Activated T-helper 9 cell treated with anti-CD3 and anti-CD28 coated beads, Interleukin-2, amount 50 U/mL, for 16 hours (primary cell): ENCODE measurements at places on chromosomes 12 and 14.

- DNase-seq: no peak
These were observed 50.3 kb upstream of the ANP32D start for GRCh38 chr12:48422060-48422459.

- no peak for DNase-seq
These were observed 1.9 kb downstream of the TGFB3 start for GRCh38 chr14:75979648-75980565.

DNA sequence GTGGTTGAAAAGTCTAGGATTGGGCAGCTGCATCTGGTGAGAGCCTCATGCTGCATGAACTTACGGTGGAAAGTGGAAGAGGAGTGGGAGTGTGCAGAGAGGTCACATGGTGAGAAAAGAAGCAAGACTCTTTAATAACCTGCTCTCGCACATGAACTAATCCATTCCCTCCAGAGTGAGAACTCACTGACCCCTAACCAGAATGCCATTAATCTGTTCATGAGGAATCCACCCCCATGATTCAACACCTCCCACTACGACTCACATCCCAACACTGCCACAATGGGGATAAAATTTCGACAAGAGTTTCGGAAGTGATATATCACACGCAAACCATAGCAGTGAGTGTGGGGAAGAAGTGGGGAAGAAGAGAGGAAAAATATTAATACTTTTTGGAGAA is 377.4 kb downstream of the NAV3 start:
- DNase-seq: no peak

DNA sequence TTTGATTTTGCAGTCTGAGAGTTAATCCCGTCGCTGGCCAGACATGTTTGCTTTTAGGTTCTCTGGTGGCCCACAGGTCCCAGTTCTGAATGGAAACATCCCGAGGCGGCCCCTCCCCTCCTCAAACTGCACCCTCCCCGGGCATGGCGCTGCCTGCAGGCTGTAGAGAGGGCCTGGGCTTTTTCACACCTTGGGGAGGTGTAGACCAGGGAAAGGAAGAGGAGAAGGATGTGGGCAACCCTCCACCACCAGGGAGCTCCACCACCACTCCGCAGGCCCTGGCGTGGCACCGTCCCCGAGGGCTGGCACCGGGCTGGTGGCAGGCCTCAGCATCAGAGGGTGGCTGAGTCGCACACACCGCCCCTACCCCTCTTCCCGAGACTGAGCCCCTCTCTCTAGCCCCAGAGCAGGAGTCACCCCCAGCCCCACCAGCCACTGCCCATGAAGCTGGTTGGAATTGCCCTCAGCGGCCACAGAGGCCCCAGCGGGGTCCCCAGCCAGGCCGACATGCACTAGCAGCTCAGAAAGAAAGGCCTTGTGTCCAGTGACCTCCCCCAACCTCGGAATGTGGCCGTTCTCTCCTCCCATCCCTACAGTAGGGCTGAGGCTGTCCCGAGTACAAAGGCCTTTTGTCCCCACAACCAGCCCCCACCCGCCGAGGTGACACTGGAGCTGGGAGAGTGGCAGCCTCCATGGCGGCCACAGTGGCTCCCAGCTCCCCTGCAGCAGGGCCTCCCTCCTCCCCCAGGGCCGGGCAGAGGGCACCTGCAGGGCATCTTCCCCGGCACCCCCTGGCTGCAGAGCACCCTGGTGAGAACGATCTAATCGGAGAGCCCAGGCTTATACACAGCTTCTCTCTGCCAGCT is 23.5 kb upstream of the INF2 start:
- no peak for DNase-seq

DNA sequence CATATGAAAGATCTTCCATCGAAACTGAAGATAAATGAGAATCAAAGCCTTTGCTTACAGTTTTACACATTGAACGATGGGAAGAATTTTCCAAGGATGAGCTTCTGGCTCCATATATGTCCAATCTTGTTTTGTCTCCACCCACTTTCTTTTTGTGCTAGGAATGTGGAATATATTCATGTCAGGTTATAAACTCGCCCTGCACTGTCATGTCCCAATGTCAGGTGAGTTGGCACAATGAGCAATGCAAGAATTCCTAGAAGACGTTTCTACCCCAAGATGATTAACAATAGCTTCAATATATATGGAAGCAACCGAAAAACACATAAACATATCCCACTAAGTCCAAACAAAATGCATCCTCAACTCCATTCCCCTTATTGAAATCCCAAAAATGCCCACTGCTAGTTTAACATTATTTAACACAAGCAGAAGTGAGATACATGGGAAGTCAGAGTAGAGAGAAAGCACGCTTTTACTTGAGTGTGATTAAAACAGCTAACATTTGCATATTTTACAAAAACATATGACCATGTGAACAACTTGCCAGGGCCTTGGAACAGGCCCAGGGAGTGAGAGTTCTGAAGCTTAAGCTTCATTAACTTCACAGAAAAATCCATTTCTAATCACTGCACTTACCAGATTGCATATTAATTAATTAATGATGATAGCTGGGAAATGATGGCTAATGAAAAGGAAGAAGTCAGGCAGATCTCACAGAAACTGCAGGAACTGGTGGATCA is 233.9 kb downstream of the GXYLT1 start:
- DNase-seq: no peak

DNA sequence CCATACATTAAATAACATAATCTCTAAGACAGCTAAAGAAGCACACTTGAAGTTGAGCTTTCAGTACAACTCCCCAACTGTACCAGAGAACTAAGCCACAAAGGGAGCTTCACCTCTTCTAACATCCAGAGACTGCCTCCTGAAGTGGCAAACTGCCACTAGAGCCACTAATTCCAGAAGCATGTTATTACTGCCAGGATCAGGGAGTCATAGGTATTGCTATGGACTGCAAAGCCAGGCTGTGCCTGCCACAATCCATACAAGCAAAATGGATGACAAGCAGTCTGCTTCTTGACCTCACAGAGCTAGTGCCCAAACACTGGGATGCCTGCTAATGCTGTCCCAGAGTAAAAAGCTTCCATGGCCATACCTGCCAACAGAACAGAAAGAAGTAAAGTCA is 160.1 kb downstream of the STXBP6 start:
- no peak for DNase-seq
